Fibroblast of the aortic adventitia (primary cell): ENCODE measurements at places on chromosomes 1 and 21. TPM values are rescaled to one million over a fixed set of nuclear protein-coding genes. Genes with fewer than 3 reads are reported as not detected.

GRCh38 chr1:90340606-90341005 is 345.7 kb downstream of the ZNF326 start:
- DNase-seq, result no peak

- DNase-seq, result no peak
These were observed 2.4 kb upstream of the SLC19A1 start for GRCh38 chr21:45544449-45545235.

DNA sequence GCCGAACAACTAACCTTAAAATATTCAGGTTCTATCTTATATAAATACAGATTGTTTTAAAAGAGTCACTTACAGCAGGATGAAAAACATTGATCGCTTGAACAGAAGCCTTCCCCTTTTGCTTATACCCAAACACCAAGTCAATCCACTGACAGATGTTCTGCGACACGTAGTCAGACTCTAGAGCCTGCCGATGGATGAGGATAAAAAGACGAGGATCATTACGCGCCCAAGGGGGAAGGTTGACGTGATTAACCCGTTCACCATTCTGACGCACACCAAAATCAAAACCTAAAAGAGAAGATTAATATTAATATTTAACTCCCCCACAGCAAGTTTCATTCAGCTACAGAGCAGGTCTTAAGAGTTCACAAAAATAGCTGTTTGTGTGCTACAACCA is 59.4 kb upstream of the GNG4 start:
- no peak for DNase-seq

DNA sequence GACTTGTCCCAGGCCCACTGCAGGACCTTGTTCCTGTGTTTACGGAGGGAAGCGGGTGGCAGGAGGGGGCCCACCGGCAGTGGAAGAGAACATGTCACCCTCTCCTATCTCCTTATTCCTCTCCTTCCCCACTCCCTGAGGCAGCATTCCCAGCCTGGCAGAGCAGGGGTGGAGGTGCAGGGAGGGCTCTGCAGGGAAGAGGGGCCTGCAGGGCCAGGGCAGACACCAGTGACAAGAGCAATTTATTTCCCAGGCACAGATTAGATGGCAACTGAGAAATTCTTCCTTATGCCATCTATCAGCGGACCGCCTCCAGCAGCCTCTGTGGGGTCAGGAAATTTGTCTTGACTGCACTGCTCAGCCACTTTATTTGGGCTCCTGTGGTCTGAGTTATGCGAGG is 105.8 kb downstream of the DDX20 start:
- no peak for DNase-seq

GRCh38 chr1:214004014-214004413 is 16.2 kb downstream of the PROX1 start:
- DNase-seq, result no peak

DNA sequence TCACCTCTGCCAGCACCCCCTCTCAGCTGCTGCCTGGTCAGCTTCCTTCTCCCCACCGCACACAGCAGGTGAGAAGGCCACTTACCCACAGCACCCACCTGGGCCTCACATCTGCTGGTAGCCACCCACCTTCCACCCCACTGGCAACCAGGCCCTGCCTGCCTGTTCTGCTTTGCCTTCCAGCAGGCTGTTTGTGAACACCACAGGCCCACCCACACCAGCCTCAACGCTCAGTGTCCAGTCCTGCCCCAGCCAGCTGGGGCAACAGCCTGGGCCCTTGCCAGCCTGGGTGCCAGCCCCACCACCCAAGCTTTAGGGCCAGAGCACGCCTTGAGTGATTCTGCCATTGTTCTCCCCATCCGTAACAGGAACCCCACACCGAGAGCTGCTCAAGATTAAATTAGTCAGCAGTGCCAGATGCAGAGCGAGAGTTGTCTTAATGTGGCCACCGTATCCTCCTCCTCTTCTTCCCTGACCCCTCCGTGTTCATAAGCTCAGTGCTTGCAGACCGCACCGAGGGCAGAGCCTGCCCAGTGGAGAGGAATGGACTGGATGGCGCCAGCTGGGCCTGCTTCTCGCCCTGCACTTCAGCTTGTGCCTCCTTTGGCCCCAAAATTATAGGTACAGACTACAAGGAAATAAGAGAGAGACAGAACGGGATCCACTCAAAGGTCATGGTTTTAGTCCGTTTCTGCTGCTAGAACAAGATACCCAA is 120.3 kb upstream of the COL6A1 start:
- DNase-seq, result no peak

- DNase-seq, result no peak
These were observed 5.6 kb upstream of the SH3D21 start for GRCh38 chr1:36300526-36300925.

DNA sequence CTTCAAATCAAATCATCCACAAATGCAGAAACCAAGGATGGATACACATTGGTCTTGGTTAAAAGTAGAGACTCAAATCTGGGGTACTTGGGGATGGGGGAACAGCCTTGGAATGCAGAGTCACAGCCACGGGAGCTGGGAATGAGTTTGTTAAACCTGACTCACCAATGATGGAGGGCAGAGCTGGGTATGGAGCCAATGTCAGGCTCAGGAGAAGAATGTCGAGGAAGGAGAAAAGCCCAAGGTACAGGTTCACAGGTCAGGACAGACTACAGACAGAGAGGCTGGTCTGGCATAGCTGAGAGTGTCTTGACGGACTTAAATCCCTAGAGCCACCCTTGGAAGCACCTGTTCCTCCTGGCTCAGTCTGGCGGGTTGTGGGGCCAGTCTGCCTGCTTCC is 237.6 kb downstream of the NTNG1 start:
- DNase-seq, result no peak

DNA sequence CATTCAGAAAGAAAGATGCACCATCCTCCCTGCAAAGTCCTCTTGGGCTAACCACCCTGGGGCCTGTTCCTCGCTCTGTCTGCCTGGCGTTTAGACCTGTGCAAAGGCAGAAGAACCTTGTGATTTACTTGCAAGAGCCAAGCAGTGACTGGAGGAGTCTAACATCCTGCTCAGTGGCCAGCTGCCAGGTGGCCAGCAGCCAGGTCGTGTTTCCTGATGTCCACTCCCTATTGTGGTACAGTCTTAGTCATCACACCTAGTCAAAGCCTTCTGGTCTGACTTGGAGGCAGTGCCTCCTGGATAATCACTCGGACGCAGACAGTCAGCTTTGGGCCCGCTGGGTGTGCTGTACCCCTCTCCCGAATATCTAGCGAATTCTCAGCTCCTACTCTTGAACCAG is 118.1 kb downstream of the PGBD5 start:
- peak; percentile 88 for DNase-seq

DNA sequence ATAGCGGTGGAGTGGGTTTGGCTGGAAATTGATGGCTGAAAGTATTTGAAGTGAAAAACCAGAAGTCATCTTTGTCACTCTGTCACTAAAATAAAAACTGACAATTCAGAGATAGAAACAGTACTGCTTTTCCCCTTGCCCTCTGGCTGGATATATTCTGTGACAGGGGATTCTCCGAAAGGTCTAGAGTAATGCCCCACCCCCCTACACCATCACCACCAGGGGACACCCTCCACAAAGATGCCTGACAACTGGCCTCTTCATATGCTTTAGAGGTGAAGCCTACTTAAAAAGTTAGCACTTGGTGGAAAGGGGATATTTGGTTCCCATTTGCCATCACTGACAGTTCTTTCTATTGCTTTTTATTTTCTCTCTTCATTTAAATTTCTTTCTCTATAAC is 73.5 kb downstream of the SGIP1 start:
- DNase-seq, result no peak

The DPH2 gene
- 15.1 and 15.6 TPM in 2 replicates for total RNA-seq

The ZNF669 gene
- total RNA-seq, result 7.4 and 9.4 TPM in 2 replicates

The NTMT2 gene
- total RNA-seq, result not detected in 2 replicates

The GALE gene
- 5.0 and 16.7 TPM in 2 replicates for total RNA-seq
